NCI-H69 (cell line): ENCODE measurements at places on chromosomes 3 and 15.

GRCh38 chr3:152817400-152817799 is 17.5 kb upstream of the P2RY1 start:
- no peak for DNase-seq

DNA sequence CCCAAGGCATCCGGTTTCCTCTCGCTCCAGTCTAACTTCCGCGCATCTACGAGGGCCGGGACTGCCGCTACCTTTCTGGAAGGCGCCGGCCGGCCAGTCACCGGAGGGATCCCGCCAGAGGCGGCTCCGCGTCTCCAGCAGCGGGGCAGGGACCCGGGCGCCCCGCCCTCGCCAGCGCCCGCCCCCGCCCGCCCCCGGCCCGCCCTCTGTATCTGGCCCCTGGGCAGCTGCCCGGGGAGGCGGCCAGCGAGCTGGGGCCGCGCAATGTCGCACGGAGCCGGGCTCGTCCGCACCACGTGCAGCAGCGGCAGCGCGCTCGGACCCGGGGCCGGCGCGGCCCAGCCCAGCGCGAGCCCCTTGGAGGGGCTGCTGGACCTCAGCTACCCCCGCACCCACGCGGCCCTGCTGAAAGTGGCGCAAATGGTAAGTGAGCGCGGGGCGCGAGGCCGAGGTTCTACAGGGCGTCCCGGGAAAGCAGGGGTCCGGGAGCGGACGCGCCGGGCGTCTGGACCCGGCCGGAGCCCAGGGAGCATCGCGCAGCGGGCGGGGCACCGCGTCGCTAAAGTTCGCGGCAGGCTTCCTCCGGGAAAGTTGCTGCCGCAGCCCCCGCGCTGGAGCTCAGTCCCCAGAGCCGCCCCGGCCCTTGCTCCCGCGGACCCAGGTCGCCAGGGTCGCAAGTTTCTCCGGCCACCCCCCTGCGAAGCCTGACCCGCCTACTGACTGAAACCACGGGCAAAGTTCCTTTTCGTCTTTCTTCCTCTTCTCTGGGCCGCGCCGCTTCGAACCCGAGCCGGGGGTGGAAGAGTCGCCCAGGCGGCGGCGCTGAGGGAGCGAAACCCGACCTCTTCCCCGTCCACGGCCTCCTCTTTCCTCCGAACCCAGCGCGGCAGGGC is at the start of gene CMTM7:
TSS of gene CMTM7 (plus strand) at position 211 of the 893 bp plus-strand sequence. CDS start at position 265, 54 bp downstream.
- DNase-seq = peak; percentile 44

DNA sequence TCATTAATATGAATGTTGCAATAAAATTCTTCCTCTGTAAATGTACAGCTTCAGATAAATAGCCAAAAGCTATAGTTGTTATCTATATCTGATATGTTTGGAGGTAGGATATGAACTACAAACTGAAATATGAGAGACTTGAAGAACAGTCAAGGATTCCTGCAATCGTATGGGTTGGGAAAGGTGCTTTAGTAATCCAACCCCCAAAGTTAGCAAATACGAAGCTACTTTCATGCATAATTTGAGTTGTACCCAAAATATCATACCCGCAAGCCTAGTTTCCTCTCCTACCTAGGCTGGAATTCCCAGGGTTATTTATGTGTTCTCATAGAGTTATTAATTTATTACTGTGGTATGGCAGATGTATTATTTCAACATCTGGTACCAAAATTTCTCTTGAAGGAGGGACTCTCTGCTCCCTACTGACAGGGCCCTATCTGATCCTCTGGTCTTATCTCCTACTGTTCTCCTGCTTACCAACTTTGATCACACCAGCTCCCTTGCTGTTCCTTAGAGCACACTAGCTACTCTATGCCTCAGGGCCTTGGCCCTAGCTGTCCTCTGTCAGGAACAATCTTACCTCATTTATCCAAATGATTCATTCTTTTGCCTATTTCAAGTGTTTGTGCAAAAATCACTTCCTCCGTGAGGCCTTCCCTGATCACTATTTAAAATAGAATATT is 140.4 kb upstream of the CCDC54 start:
- DNase-seq = no peak

- DNase-seq = no peak
These were observed 553.1 kb upstream of the CBLB start for GRCh38 chr3:106421909-106422308.

GRCh38 chr3:184541886-184542562 is 19.6 kb upstream of the EPHB3 start:
- no peak for DNase-seq

GRCh38 chr3:35659768-35660167 is 20.4 kb downstream of the ARPP21 start:
- DNase-seq = no peak

GRCh38 chr3:16066975-16067374 is 107.5 kb upstream of the GALNT15 start:
- DNase-seq = no peak

- peak; percentile 91 for DNase-seq
These were observed at the start of gene MGA for GRCh38 chr15:41660235-41661077. MGA (plus strand) TSS chr15:41660405.

- DNase-seq = no peak
These were observed 280.1 kb downstream of the ERC2 start for GRCh38 chr3:56188201-56188600.

DNA sequence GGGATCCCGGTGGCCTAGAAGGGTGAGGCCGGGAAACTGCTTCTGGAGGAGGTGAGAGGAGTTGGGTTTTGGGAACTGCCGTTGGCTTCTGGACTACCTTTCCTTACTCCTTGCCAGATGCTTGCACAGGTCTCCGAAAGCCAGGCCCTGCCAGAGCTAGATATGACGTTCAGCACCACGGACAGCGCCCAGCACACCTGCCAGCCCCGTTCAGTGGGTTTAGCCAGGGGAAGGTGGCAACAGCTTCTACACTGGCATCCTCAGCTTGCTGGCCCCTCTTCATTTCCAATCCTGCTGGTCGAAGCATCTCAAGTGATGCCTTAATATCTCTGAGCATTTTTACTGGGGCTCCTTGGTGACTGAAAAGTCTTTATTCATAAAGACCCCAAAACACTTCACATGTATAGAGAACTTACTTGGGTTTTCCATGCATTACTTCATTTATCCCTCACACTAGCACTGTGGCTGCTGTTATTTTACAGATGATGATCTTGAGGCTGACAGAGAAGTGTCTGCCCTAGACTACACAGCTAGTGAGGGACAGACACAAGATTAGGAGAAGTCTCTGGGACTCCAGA is 21.9 kb downstream of the HCN4 start:
- no peak for DNase-seq

- DNase-seq = no peak
These were observed 353.3 kb downstream of the LPP start for GRCh38 chr3:188507244-188507720.

DNA sequence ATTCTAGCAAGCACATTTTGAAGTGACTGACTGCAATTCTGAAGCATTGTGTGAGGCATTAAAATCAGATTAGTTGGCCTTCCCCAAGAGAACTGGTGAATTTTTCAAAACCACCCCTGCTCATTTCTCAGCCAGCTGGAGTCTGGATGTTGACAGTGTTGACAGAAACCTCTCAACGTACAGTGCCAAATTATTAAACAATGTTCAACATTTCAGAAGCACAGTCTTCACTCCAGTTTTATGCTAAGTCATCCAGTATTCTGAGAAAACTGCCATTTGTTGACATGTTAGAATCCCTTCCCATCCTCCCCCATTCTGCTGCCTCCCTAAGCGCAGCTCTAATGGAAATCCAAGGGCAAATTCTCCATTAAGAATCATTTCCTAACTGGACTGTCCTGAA is 369.3 kb upstream of the TRIM42 start:
- DNase-seq = no peak

- no peak for DNase-seq
These were observed 33.8 kb upstream of the TFRC start for GRCh38 chr3:196115678-196116083.

DNA sequence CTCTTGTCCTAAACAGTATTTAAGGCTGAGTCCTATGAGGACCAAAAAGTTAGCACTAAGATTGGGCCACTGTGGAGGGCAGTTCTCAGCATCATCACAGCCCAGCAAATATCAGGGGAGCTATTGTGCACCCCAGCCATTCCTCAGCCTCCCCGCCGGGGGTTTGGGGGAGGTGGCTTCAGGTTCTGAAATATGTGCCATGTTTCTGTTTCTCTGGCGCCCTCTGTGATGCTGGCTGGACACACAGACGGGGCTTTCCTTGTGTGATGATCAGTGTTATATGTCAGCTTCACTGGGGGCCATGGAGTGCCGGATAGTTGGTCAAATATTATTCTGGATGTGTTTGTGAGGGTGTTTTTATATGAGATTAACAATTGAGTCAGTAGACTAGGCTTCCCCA is 106.8 kb downstream of the GABRG3 start:
- DNase-seq = no peak

DNA sequence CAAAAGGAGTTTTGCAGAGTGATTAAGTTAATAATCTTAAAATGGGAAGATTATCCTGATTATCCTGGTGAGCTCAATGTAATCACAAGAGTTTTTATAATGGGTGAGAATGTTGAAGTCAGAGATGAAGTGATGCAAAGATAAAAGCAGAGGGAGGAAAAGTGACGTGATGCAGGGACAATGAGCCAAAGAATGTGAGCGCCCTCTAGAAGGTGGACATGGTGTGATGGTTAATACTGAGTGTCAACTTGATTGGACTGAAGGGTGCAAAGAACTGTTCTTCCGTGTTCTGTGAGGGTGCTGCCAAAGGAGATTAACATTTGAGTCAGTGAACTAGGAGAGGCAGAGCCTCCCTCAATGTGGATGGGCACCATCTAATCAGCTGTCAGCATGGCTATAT is 569.6 kb upstream of the AGTR1 start:
- DNase-seq = no peak

DNA sequence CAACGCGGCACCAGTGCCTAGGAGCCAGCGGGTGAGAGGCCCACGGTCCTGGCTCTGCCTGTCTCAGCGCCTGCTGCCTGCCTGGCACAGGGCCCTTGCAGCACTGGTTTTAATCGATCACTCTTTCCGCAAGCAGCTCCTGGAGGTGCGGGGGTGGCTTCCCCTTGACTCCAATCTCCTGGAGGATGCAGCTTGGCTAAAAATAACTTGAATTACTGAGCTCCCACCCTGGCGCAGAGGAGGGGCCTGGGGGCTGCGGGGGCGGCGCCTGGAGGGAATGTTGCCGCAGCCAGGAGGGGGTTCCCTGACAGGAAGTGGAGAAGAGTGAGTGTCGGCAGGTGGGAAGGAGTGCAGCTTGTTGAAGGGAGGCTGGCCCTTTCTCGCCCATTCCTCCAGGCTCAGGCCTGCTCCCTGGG is 9.9 kb upstream of the RPL29 start:
- peak; percentile 74 for DNase-seq

DNA sequence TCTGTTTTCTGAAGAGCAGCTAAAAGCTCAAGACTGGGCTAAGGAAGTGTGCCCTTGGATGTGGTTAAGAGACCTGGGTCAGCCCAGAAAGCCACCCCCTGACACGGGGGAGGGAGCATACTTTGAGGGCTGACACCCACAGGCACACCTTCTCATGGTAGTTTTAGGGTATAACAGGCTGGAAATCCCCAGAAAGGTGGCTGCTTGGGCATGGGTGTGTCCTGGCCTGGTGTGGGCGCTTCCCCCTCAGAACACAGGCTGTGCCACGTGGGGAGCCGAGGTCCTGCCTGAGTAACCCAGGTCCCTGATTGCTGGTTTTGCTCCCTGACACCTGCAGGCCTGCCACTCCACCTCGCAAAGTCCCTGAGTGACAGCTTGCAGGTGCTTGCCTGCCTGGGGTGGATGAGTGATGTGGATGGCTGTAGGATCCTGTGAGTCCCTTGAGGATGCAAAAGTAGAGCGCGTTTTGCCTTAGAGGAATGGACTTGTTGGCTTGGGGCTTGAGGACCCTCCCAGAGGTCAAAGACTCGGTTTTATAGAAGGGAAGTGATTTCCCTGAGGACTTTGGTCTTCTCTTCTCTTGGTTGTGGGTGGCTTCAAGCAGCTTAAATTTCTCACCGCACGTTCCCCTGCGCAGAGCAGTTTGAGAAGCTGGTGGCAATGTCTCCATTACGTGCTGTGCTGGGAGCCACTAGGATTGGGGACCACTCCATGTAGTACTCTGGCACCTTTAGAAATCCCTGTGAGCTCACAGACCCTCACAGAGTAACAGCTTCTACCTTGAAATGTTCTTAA is 94.4 kb downstream of the DNASE1L3 start:
- no peak for DNase-seq

GRCh38 chr15:57647071-57647790 is 55.5 kb downstream of the MYZAP start:
- DNase-seq = no peak

DNA sequence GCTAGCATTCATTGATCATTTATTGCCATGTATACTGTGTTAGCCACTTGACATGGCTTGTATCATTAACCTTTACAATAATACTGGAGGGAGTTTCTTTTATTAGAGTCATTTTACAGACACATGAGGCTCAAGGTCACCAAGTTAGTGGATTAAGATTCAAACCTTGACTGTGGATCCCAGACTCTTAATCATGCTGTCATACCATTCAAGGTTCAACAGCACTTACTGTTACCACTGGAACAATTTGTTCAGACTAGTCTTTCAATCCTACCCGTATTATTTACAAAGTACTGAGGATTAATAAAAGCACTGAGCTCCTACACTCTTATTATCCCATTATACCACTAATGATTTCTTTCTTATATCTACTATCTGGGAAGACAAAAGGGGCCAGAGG is 1.2 kb downstream of the COX17 start:
- DNase-seq = no peak

- peak; percentile 50 for DNase-seq
These were observed 216.0 kb downstream of the TLE3 start for GRCh38 chr15:69881766-69882165.

DNA sequence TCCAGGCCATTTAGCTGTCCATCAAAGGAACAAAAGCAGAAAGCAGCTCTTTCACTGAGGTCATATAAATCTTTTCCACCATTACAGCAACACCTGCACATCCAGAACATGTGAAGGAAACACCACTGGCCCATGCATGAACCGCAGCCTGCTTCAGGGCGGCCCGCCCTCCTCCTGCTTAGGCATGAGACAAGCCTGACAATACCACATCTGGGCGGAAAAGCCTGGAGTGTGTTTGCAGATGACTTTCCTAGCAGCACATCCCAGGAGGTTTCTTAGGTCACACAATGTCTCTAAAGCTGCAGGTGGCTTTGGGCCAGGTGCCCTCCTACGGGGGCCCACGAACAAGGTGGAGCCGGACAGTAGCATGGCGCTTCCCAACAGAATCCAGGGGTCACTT is 19.6 kb downstream of the CYFIP1 start:
- peak; percentile 15 for DNase-seq

GRCh38 chr3:106688464-106688863 is 688.8 kb upstream of the CCDC54 start:
- DNase-seq = peak; percentile 85

GRCh38 chr3:45330510-45331295 is 57.7 kb upstream of the LARS2 start:
- peak; percentile 39 for DNase-seq

GRCh38 chr3:168705412-168705811 is 609.7 kb upstream of the GOLIM4 start:
- DNase-seq = no peak

GRCh38 chr15:63348392-63348791 is 33.3 kb downstream of the CA12 start:
- DNase-seq = peak; percentile 85
